A549 treated with Mapracorat at 1 μM for 4 hours (cell line): ENCODE measurements at places on chromosomes 7 and 10. TPM values are rescaled to one million over a fixed set of nuclear protein-coding genes. Genes with fewer than 3 reads are reported as not detected.

PCDH15 gene
- not detected in 5 replicates for total RNA-seq

AOC1 gene
- total RNA-seq: 0.05 to 0.32 TPM (median 0.13 TPM) in 3 of 5 replicates, not detected in the others

TMEM270 gene
- total RNA-seq: 0.16 to 0.40 TPM (median 0.22 TPM) in 3 of 5 replicates, not detected in the others

CNPY1 gene
- total RNA-seq: not detected in 5 replicates

FAM237B gene
- total RNA-seq: 0.04 to 0.06 TPM in 2 of 5 replicates, not detected in the others

IMPDH1 gene
- total RNA-seq: 103 to 134 TPM (median 125 TPM) in 5 replicates

SPDYE9 gene
- total RNA-seq: not detected in 5 replicates

MOGAT3 gene
- total RNA-seq: not detected in 5 replicates

ZNF32 gene
- 12.9 to 18.6 TPM (median 15.6 TPM) in 5 replicates for total RNA-seq
